ENCODE measurements at places on chromosomes 1 and 21.

GRCh38 chr1:235650341-235651169 is 971 bp upstream of the GNG4 start:
- DNase-seq, result peak; percentile 84

GRCh38 chr21:45410151-45410864 is 5.3 kb downstream of the COL18A1 start:
- DNase-seq, result peak; percentile 52

DNA sequence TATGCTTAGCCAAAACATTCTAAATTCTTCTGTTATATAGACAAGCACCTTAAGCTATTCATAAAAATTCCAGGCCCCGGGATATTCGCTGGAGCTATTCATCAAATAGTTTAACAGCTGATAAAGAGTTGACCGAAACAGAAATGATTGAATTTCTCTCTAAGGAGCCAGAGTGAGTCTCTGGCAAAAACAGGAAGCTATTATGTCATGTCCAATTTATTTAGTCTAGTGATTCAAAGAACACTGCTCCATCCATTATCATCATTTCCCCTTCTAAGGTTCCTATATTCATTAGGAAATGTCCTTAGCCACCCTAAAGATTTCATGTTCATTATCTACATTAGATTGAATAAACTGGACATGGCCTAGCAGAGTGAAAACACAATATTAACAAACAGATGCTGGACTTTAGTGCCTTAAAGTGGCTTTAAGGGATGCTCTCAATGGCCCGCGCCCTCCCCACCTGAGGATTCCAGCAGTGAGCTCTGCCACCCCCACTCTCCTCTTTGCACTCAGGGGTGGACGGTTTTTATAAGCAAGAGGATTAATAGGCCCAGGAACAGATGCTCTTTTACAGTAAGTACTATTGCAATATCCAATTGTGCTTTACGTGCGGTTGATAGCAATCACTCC is 122.1 kb upstream of the RGS1 start:
- DNase-seq, result no peak

GRCh38 chr1:227006226-227006796 is 66.2 kb downstream of the COQ8A start:
- DNase-seq, result no peak

- no peak for DNase-seq
Measured at GRCh38 chr1:37845786-37846185, 13.6 kb downstream of the MTF1 start.

DNA sequence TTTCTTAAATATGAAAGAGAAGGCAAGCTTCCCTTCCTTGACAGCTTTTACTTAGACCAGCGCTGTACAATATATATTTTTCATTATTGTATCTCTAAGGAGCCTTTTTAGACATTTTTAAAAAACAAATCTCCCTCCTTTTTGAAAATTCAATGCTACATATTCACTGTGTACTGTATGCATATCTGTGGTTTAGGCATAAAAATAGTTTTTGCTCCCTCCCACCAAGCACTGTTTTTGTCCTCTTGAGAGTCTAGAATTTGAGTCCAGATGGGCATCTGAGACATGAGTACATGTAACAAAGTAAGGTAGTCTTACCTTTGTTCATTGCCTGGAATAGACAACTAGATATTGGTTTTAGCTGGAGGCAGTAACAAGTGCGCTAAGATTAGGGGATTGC is 488.5 kb upstream of the RUNX1 start:
- no peak for DNase-seq

DNA sequence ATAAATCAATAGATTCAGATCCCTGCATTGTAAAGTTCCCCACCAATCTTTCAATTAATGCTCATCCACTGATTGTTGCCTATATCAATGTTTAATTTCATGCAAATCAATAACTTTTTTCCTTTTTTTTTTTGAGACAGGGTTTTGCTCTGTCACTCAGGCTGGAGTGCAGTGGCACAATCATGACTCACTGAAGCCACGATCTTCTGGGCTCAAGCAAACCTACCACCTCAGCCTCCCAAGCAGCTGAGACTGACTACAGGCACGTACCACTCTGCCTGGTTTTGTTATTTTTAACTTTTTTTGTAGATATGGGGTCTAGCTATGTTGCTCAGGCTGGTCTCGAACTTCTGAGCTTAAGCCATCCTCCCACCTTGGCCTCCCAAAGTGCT is 25.7 kb downstream of the DIO1 start:
- no peak for DNase-seq

DNA sequence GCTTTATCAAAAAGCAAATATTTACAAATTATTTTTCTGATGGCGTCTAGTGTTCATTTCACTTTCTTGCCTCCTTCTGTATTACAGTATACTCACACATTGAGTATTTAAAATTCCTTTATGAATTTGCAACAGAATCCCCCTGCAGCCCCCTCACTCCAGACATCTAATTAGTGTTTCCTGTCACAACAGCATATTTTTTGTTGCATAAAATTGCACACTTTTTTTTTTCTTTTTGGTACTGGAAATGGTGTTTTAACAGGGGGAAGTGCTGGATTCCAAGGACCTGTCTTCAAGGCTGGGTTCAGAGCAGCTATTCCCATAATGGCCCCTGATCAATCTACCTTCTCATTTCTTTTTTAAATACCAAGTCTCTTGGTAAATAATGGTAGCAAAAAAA is 184.3 kb upstream of the HMCN1 start:
- no peak for DNase-seq

DNA sequence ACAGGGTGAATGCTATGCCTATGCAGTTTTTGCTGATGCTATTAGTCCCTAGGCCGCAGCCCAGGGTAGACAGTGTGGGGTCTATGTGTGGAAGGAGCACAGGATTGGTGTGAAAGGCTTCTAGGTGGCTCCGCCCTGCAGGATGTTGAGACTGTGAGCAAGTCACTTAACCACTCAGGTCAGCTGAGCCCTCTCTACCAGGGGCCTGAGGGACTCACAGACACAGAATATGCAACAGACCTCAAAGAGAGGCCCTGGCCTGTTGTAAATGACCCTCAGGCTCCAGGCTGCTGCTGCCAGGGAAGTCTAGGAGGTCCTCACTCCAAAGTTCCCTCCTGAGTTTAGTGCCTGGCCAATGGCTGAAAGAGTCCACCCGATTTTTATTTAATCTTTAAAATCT is 11.0 kb downstream of the NHLH2 start:
- DNase-seq, result no peak

DNA sequence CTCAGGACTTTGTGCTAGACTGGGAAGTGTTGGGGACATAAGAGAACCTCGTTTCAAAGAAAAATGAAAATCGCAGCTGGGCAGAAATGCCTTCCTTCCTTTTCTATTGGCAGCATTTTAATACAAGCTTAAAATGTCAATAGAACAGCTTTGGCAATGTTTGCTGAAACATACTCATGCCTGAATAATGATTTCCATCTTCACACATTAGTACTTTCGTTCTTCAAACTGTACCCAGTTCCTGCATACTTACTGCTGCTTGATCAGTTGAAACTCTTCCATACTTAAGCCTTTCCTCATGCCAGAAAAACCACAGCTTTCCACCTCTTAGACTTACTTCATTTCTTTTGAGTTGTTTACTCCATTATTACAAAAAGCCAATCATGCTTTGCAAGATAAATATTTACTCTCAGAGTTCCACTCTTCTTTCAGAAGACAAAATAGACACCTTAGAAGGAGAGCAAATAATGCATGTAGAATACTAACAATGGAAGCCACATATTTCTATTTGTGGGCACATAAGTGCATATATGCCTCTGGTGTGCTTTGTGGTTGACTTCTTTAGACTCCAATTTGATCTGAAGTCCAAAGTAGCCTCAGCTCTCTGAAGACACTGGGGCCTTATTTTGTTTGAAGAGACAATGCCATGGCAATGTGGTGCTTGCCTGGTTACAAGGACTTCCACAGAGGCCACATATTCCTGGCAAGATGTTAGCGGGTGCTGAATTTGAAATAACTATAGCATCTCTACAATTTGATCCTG is 22.7 kb upstream of the CD55 start:
- no peak for DNase-seq

DNA sequence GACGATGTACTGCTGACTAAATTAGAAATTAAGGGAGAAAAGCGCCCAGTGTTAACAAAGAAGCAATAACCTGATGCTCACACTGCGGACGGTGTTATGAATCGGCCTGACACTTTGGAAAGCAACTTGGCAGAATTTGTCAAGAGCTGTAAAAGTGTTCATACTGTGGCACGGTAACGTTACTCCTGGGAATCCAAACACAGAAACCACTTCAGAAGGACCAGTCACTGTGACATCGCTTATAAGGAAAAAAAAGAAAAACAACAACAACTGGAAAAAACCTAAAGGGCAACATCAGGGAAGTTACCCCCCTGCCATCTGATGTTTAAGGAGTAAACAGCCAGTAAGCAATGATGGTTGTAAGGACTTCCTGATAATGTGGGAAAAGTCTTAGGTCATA is 27.7 kb downstream of the CAPZB start:
- DNase-seq, result no peak

- DNase-seq, result no peak
Measured at GRCh38 chr1:33248244-33248643, 8.0 kb upstream of the ZNF362 start.

- DNase-seq, result no peak
Measured at GRCh38 chr1:190975827-190976226, 498.2 kb upstream of the BRINP3 start.

GRCh38 chr1:38640371-38640770 is 219.2 kb downstream of the RRAGC start:
- DNase-seq, result no peak

DNA sequence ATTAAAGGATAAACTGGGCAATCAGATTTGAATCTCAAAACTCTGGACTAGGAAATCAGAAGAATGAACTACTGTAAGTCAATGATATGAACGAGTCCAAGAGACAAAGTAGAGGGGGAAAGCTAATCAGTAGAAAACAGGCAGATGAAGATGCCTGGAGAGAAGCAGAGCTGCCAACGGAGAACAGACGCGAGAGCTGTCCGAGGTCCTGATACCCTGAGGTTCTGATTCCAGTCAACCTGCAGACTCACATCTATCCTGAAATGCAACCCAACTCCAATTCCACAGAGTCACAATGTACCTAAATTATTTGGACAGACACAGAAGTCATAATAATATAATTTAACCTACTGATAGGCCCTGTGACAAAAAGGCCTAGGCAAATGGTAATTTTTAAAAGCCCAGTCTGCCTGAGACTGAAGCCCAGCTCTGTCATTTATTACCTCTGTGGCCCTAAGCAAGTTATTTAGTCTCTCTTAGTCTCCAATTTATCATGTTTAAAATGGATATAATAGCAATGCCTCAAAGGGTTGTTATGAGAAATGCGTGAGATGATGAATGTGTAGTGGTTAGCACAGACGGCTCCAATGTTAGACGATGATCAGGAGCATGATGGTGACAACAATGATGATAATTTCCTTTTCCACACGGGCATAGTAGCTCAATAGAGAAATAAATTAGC is 33.4 kb downstream of the RGS7 start:
- peak; percentile 18 for DNase-seq

DNA sequence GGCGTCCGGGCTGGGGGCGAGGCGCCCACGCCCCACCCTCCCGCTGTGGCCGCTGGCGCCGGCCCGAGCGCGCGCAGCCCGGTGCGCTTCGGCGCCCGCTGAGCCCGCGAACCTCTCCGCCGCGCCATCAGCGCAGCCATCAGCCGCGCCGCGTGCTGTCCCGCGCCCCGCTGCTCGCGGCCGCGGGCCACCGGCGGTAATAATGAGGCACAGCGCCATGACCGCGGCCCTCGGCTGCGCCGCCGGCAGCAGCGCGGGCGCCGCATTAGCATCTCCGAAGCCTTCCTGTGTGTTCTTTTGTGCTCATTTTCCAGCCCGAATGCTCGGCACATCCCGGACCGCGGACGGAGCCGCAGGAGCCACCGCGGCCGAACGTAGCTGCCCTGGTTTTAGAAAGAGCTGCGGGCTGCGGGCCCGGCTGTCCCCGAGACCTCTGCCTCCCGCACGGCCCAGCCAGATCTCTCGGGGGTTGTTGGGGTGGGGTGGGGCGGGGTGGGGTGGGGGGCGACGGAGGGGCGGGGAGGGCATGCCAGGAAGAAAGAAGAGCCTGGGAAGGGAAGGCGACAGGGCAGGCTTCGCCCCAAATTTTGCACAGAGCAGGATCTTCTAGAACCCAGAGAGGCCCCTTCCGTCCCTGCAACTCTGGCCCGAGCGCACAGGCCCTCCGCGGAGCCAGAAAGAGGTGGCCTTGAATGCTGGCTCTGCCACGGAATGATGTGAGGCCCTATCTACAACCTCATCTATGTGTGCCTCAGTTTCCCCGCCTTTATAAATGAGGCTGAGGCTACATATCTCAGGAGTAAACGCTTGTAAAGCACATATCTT is 55.3 kb downstream of the RRAGC start:
- no peak for DNase-seq

DNA sequence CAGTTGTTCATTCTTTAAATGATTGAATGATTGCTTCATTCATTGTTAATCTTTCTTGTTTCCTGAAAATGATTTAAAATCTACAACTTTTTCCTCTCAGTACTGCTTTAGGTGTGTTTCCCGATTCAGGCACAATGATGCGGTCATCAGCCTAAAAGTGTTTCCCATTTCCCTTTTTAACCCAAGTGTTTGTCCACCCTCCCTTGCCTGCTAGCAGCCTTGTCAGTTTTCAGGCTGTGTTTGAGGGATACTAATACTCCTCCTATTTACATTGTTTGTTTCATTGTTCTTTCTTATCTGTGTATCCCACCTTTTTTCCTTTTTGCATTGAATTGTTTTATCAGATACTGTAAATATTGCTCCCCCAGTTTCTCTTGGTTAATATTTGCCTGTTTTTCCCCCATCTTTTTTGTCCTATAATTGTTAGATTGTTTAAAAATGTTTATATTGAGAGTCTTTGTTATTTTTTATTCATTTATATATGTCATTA is 131.1 kb downstream of the KIAA0319L start:
- DNase-seq, result no peak

DNA sequence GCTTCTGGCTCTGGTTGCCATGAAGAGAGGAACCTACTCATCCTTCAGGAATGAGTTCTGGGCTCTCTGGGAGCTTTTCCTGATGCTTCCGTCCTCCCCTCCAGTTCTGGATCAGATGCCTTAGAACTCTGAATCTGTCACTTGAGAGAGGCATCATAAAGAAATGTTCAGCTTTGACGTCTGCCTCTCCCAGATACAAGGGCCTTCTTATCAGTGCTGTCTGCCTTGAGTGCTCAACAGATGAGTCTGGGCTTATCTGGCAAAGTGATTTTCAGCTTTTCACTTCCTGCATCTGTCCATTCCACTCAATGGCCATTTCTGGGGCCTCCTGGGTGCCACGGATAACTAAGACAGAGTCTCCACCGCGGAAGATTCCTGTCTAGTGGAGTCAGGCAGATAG is 12.3 kb upstream of the OTUD3 start:
- no peak for DNase-seq

DNA sequence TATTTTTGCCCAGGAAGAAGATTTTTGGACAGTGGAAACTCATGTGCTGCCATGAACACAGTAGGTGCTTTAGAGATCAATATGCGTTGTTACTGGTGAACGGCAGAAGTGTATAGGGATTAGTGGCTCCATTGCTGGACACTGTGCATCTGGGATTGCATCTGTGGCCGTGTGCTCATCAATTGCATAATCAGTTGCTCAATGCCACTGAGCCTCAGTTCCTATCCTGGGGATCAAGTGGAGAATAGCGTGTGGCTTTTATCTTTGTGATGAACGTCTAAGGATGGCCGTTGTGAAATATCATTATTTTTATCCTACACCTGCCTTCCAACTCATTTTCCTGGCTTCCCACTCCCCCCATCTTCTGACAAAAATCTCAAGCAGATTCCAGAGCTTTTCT is 5.4 kb downstream of the TNN start:
- DNase-seq, result no peak

Measured in HuH-7.5 (cell line).